Activated T-helper 1 cell treated with anti-CD3 and anti-CD28 coated beads, Interleukin-2, amount 50 U/mL, for 16 hours (primary cell): ENCODE measurements at places on chromosomes 3 and 15.

DNA sequence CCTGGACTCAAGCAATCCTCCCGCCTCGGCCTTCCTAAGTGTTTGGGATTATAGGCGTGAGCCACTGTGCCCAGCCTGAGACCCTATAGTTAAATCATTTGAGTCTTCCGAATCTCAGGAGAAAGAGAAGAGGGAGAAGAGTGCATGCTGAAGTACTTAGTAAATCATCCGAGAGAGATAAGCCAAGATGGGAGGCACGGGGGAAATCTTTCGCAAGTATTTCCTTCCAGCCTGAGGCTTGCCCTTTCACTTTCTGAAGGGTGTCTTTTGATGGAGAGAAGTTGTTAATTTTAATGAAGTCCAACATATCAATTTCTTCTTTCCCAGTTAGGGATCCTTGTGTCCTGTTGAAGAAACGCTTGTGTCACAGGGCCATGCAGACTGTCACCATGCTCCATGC lies 97.1 kb upstream of the SLC6A6 start:
- no peak for DNase-seq

GRCh38 chr3:179713643-179714090 lies 60.8 kb downstream of the USP13 start:
- no peak for DNase-seq

DNA sequence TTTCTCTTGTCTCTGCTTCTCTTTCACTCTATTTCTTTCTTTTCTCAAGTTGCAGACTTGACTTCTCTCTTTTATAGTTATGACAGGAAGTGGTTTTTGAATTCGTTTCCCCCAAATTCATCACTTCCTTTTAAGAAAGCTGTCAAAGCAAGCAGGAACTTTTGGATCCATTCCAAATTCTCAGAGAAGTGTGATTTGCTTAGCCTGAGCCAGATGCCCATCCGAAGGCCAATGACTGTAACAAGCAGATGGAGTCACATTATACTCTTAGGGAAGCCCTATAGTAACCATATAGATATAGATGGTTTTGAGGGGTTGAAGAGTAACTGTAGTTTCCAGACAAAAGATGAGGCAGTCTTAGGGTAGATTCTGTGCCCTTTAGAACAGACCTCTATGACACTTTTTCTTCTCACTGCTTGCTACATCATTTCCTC lies 592.0 kb upstream of the KCNMB2 start:
- DNase-seq = no peak

- DNase-seq = no peak
These were observed 190.1 kb downstream of the FAM43A start for GRCh38 chr3:194875581-194876402.

DNA sequence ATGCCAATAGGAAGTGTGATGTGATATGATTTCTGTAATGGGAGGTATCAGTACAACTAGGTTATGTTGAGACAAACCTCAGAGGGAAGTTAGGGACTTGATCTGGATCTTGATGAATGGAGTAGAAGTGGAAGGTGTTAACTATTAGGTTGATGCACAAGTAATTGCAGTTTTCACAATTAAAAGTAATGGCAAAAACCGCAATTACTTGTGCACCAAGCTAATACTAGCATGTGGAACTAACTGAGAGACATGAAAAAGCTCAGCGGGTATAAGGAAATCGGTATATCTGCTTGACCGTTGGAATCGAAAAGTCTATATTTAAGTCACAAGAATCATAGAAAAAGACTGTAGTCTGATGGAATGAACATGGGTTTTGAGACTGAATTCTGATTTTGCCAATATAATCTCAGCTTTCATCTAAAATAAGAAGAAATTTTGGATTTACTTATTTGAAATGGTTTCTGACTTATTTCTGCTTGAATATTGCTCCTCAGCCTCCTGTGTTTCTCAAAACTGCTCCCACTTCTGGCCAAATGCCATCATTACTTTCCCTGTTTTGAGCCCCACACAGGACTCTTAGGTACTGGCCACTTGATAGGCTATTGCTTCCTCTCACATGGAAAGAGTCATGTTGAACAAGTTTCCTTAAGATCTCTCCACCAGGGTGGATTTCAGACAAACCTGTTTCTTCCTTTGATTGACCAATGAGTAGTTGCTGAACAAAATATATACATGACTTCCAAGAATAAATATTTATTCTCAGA lies 271.5 kb upstream of the COL8A1 start:
- no peak for DNase-seq

GRCh38 chr3:129344540-129345220 lies 66.0 kb downstream of the HMCES start:
- no peak for DNase-seq

DNA sequence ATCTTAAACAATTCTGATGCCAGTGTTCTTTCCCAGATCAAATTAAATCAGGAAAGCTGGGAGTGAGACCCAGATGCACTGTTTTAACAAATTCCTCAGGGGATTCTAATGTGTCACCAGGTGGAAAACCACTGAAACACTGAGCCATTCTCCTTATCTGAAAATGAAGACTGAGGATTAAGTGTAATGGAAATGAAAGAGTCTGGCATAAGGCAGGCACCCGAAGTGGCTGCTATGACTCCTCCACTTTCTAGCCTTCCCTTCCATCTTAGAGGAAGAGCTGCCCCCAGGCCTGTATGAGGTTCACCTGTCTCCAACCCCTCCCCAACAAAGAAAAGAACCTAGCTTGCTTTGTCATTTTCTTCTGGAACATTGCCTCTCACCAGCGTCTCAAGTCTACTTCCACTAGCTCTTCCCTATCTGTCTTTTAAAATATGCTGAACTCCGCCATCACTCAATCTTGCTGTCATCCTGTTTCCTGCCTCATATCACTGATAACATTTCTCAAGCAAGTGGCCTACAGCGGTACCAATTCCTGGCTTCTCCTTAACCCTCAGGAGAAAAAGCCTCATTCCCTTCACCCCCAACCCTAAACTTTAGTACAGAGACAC lies 13.7 kb upstream of the ABHD2 start:
- no peak for DNase-seq

- no peak for DNase-seq
These were observed 28.6 kb downstream of the KLHL6 start for GRCh38 chr3:183526838-183527427.

- DNase-seq = no peak
These were observed 5.3 kb downstream of the P2RY12 start for GRCh38 chr3:151379083-151379734.

- no peak for DNase-seq
These were observed 367.4 kb downstream of the GAP43 start for GRCh38 chr3:115990669-115991068.

- DNase-seq = no peak
These were observed 13.4 kb downstream of the RTP1 start for GRCh38 chr3:187210545-187211327.

- no peak for DNase-seq
These were observed 66.3 kb upstream of the POLG start for GRCh38 chr15:89400782-89401545.
